ENCODE measurements at places on chromosomes 2 and 18.

- no peak for DNase-seq
Observed at GRCh38 chr18:74459889-74460288, 2.8 kb upstream of the DIPK1C start.

- no peak for DNase-seq
Observed at GRCh38 chr18:59065684-59066083, 74.0 kb upstream of the SEC11C start.

DNA sequence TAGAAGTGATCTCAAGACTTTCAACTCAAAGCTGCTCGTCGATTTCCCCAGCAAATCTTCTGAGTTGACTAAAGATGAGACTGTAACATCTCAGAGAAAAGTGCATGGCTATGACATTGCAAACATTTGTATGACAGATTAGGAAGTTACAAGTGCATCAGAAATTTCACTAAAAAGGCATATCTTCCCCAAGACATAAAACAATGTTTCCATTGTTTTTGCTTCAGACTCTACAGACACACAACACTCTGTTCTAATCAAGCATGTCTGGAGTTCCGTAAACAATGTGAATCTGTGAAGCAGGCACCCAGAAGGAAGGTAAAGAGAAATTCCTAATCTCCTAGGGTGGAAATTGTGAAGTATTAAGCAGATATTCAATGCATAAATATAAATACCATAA, 144.6 kb upstream of the LYPD1 start:
- no peak for DNase-seq

- no peak for DNase-seq
Observed at GRCh38 chr2:64354857-64355680, 98.9 kb upstream of the LGALSL start.

DNA sequence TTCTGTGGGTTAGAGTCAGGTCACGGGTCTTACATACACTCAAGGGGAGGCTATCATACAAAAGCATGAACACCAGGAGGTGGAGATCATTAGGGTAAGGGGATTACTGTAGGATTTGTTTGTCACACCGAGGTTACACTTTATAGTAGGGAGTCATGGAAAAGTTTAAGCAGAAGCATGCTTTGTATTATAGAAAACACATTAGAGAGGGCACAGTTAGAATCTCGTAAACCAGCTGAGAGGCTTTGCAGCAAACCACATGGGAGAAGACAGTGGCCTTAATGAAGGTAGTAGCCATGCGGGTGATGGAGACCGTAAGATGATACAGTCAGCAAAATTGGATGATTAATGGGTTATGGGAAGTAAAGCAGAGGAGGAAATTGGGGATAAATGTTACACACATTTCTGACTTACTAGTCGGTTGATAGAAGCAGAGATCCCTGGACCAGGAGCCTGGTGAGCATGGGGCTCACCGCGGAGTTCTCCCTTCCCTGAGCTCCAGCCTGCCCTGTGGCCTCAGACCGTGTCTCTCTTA, 75.6 kb downstream of the MAPRE2 start:
- DNase-seq: no peak

- no peak for DNase-seq
Observed at GRCh38 chr2:71721669-71722068, 268.3 kb downstream of the DYSF start.

- no peak for DNase-seq
Observed at GRCh38 chr18:8895987-8896619, 190.7 kb downstream of the MTCL1 start.
